ENCODE measurements at places on chromosomes 5 and 9. TPM values are rescaled to one million over a fixed set of nuclear protein-coding genes. Genes with fewer than 3 reads are reported as not detected.

The SPINK7 gene
- not detected for total RNA-seq

The RC3H2 gene
- 73.1 TPM for total RNA-seq

The ADAMTS6 gene
- 117 TPM for total RNA-seq

The COX7C gene
- 85.1 TPM for total RNA-seq

The TLX3 gene
- total RNA-seq: not detected

The UBAP1 gene
- total RNA-seq: 42.5 TPM

The WDR41 gene
- 116 TPM for total RNA-seq

The IFNA2 gene
- total RNA-seq: not detected

The ADAMTS19 gene
- total RNA-seq: under 0.01 TPM

The PLGRKT gene
- total RNA-seq: 9.9 TPM

The SPATA31C2 gene
- total RNA-seq: not detected

The NTRK2 gene
- 3.5 TPM for total RNA-seq

The FRMD3 gene
- total RNA-seq: 2.8 TPM

The CEL gene
- total RNA-seq: under 0.01 TPM

The RORB gene
- total RNA-seq: 0.85 TPM

Data from hair follicle dermal papilla cell (primary cell).